ENCODE measurements at places on chromosomes 6 and 20.

GRCh38 chr6:34027939-34028441 is 117.9 kb downstream of the GRM4 start:
- no peak for DNase-seq

GRCh38 chr6:106315765-106316374 is 9.7 kb downstream of the ATG5 start:
- DNase-seq, result no peak

- no peak for DNase-seq
Observed at GRCh38 chr6:43873806-43874714, 104.0 kb downstream of the VEGFA start.

DNA sequence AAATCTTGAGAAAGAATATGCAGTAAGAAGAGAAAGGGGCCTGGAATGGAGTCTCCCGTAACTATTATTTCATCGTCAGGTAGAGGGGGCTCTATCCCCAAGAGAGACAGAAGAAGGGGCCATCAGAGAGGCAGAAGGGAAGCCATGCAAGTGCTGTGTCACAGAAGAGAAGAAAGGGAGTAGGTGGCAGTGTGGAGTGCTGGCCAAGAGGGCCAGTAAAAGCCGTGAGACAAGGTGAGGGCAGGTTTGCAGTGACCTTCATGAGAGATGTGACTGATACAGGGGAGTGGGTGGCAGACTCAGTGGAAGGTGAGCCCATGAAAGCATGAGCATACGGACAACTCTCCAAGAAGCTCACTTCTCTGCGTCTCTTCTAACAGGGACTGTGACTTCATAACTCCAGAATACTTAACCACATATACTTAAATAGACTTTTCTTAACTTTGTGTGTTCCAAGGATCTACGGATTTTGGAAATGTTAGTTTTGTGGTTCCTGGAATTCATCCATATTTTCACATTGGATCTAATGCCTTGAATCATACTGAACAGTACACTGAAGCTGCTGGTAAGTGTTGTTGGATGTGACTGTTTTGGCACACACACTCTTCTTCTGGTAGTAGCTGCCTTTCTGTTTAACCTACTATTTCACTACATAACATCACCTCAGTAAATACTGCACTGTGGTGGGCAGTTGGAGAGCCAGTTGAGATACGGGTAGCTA is 15.6 kb downstream of the PM20D2 start:
- DNase-seq, result no peak

DNA sequence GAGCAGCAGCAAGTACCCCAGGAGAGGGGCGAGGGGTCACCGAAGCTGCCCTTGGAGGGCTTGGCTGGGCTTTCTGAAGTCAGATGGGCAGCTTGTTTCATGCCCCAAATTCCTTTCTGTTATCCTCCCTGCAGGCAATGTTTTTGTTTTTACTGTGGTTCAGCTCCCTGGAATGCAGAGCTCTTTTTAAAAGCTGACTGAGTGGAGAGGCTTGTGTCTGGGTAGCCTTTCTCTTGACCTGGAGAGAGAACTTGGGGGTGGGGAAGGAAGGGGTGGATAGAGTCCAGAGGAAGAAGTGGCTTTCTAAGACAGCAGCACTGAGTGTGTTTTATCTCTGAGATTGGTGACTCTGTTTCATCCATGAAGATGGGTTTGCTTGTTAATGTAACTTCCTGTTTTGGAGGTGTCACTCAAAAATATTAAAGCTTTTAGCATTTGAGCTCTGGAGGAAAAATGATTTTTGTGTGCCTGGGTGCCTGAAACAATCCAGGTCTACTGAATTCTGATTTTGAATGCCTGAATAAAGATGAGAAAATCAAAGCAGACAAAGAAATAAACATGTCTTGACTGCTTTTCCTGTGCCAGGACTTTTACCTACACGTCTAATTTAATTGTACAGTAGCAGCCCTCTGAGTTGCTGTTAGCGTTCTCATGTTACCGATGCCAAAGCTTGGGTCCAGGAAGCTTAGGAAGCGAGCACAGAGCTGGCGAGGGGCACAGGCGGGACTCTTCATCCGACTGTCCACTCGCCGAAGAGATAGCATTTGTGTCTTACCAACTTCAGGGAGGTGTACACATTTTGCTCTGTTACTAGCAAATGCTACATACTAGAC is 78.2 kb upstream of the EEF1E1 start:
- no peak for DNase-seq

DNA sequence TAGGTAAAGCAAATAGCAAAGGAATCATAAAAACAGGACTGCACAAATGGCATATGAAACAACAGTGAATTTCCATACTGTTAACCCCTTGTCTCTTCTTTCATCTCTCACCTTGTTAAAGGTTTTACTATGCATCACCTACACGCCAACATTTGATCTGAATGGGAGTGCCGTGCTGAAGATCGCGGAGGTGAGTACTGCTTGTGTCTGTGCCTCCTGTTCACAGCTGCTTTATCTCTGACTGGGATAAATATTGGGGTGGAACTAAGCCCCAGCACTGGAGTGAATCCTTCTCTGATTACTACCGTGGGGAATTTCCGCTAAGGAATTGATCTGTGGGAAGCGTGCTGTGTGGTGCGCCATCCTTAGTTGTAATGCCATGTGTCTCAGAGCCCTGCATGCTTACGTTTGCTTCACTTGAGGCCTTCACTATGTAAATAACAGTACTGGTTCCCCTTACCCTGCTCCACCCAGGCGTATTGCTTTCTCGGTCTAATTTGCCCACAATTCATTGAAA is 11.4 kb upstream of the PBOV1 start:
- DNase-seq, result no peak

DNA sequence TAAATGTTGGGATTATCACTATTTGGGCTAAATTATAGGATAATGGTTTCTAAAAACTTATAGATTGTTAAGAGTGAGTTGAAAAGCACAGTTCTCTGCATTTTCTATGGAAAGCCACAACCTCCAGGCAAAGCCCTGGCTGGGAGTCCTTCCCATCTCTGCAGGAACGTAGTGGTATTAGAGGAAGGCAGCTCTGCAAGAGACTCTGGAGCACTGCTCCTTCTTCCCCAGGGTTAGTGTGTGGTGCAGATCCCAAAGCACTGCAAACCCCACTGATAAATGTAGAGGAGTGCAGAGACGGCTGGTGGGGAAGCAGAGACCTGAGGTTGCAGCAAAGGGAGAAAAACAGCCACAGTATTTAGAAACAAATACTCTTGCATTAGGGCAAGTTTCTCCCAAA is 225.3 kb downstream of the TINAG start:
- no peak for DNase-seq

DNA sequence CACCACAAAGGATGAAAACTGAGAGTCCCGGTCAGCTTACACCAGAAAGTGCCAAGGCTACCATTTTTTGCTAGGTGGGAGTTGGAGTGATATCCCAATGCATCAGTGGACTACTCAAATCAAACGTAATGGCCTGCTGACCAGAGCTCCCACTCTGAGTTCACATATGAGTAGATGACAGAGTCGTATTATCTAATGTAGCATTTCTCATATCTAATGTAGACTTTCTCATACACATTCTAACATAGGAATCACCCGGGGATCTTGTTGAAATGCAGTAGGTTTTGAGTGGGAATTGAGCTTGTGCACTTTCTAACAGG is 38.4 kb upstream of the FUCA2 start:
- no peak for DNase-seq

- DNase-seq, result no peak
Observed at GRCh38 chr20:24969186-24970029, 20.3 kb downstream of the CST7 start.

GRCh38 chr20:37393863-37394542 is 48.1 kb downstream of the SRC start:
- no peak for DNase-seq
